ENCODE measurements at places on chromosomes 12 and 14.

DNA sequence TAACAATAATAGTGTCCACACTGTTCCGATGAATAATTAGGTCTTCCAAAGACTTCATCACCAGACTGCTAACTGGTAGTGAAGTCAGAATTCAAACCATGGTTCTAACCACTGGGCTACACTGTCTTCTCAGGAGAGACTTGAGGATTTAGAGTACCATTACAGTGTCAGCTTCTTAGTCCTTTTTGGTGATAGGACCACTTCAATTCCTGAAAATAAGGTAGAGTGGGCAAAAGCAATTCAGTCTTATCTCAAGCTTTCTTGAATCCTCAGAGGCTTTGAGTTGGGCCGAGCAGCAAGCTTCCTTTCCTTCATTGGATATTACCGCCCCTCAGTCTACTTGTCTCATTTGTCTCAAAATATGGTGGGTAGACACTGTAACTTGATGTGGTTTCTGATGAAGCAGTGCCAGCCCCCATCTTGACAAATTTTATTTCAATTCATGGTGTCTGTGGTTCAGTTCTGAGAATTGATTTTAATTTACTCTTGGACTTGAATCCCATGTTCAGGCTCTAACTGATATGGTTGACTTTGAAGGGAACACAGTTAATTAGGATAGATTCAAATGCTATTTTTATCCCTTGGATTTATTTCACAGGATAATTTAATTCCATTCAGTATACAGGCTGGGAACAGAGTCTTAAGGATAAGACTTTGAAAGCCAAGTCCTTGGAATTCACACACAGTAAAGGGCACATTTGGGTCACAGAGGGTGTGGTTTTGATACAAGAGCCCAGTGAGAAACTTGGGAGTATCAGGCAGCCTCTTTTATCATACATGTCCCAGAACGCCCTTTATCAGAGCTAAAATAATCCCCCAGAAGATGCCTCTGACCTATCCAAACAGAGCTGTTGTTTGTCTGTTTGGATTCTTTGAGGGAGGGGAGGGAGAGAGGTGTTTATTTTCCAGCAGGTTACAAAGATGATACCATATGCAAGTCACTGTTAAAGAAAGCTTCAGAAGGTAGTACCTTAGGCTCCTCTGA lies 167.3 kb downstream of the PRKCH start:
- no peak for DNase-seq

- no peak for DNase-seq
Observed at GRCh38 chr12:113413488-113413939, 8.7 kb upstream of the SDSL start.

DNA sequence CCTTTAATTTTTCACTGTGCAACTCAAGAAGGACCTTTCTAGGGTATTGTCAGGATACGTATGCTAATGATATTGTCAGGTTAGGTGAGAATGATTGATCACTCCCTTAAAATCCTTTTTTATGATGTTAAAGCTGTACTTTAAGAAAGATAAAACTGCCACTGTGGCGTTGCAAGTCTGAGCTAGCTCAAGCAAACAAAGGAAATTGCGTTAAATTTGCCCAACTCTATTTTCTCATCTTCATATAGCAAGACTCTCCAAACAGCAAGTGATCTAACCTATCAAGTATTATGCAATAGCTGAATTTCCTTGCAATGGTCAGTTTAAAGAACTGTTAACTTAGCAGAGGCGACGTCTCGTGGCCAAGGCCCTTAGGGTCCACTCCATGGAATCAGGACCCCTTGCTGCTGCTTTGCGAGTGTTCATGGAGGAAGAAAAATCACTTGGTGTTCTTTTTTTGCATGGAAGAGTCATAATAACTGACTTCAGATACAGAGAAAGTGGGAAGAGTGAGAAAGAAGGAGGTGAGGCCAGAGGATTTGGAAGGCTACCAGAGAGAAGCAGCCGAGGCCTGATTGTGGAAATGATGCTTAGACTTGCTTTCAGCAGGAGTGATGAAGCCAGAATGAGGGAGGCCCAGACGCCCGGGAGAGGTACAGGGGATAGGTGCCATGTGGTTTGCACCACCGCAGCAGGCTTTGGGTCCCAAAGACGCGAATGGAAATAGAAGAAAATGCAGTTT lies 2.5 kb downstream of the TRAF3 start:
- no peak for DNase-seq

- DNase-seq: no peak
Observed at GRCh38 chr14:102234331-102235264, 70.4 kb downstream of the MOK start.

- DNase-seq: no peak
Observed at GRCh38 chr12:117836476-117836875, 132.3 kb downstream of the KSR2 start.

All from activated CD4-positive, alpha-beta T cell treated with anti-CD3 and anti-CD28 coated beads, Interleukin-2, amount 50 U/mL, for 1 hour (primary cell).